ENCODE measurements at places on chromosomes 5 and 9.

DNA sequence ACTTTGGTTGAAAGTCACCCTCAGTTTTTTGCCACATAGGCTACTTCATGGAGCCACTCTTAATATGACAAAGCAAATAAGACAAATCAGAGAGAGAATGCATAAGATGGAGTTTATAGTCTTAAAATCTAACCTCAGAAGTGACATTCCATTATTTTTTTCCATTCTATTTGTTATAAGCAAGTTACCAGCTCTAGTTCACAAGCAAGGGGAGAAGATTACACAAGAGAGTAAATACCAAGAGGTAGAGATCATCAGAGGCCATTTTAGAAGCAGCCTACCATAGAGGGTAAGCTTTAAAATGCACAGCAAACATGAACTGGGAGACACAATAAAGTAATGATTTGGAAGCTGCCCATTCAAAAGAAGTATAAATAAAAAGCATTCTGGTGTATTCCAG lies 651.3 kb upstream of the MEF2C start:
- DNase-seq: no peak

DNA sequence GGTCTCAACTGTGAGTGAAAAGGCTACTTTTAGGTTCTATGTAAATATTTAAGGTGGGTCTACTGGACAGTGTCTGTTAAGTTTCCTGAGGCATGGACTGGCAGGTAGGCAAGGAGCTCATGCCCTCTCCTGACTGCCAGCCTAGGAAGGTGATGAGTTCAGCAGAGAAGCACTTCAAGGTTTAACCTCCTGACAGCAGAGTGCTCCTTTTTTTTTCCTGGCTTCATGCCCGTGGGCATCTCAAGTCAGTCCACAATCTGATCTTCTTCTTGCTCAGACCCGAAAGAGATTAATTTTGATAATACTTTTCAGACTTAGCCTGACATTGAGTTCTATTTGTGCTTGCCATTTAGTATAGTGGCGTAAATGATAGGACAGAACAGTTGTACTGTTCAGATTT lies 241.9 kb upstream of the NREP start:
- peak; percentile 66 for DNase-seq

- no peak for DNase-seq
Observed at GRCh38 chr9:84513979-84514378, 155.6 kb upstream of the NTRK2 start.

GRCh38 chr5:9712506-9712905 lies 82.4 kb upstream of the TAS2R1 start:
- DNase-seq: no peak

DNA sequence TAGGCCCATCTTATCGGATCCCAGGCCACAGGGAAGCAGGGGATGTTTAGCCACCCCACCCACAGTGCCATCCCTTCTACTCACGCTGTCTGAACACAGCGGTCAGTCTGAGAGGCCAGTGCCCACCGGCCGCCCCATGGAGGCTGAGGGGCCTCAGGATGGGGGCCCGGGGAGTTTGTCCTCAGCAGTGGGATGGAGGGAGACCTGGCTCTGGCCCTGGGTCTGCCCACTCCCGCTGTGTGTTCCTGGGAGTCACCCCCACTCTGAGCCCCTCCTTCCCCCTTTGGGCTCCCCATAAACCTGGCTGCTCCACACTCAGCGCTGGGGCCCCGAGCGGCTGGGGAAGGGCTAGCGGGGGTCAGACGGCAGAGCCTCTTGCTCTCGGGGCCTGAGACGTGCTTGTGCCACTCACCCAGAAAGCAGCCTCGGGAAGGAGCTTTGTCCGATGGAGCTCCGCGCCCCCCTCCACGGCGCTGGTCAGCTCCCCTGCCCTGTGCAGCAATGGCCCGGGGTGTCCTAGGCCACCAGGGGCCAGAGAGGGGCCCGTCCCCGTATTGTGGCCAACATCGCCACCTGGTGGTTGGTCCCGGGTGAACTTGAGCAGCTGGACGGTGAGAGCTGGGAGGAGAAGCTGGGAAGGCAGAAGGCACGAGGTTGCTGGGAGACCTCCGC lies 10.9 kb upstream of the LAMC3 start:
- DNase-seq: peak; percentile 91

DNA sequence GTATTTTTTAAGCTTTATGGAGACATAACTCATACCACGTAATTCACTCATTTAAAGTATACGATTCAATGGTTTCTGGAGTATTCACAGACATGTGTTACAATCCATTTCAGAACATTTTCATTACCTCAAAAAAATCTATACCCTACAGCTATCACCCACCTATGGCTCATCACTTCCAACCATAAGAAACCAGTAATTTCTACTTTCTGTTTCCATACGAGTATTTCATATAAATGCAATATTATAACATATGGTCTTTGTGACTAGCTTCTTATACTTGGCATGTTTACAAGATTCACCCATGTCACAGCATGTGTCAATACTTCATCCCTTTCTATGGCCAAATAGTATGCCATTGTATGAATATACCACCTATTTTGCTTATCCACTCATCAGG lies 18.8 kb downstream of the UBQLN1 start:
- DNase-seq: no peak

DNA sequence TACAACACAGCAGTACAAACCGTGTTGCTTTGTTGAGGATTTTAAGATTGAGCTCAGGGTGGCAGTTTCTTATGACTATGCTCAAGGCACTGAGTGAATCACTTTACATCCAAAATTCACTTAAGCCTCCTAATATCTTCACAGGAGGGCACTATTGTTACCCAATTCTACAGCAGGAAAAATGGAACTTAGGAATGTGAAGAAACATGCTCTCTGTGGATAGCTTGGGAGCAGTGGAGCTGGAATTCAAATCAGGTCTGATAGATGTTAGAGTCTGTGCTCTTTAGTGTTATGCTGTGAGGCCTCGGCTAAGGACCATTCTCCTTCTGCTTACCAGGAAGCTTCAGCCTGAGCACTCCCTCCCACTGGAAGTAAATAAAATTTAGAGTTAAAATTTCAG lies 18.7 kb upstream of the HMHB1 start:
- DNase-seq: no peak

GRCh38 chr5:80238778-80239679 lies 16.8 kb downstream of the SERINC5 start:
- DNase-seq: peak; percentile 60

- DNase-seq: no peak
Observed at GRCh38 chr5:67619235-67619634, 422.6 kb upstream of the CD180 start.

GRCh38 chr9:11199335-11199734 lies 586.5 kb upstream of the PTPRD start:
- DNase-seq: no peak

DNA sequence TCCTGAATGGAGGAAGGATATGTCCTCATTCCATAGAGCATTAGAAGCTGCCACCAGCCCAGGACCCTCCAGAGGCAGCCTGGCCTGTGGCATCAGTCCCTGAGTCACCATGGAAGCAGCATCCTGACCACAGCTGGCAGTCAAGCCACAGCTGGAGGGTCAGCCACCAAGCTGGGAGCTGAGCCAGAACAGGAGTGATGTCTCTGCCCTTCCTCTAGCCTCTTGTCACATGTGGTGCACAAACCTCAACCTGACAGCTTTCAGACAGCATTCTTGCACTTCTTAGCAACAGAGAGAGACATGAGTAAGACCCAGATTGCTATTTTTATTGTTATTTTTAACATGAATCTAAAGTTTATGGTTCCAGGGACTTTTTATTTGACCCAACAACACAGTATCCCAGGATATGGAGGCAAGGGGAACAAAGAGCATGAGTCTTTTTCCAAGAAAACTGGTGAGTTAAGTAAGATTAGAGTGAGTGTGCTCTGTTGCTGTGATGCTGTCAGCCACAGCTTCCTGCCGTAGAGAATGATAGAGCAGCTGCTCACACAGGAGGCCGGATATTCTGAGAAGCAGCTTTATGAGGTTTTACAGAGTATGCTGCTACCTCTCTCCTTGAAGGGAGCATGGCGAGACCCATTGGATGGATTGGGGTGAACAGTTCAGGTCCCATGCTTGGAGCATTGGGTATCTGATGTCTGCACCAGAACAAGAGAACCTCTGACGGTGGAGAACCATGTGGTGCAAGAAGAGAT lies 13.0 kb upstream of the CYFIP2 start:
- DNase-seq: peak; percentile 55

- peak; percentile 44 for DNase-seq
Observed at GRCh38 chr9:86353655-86354010, 577 bp downstream of the TUT7 start.

DNA sequence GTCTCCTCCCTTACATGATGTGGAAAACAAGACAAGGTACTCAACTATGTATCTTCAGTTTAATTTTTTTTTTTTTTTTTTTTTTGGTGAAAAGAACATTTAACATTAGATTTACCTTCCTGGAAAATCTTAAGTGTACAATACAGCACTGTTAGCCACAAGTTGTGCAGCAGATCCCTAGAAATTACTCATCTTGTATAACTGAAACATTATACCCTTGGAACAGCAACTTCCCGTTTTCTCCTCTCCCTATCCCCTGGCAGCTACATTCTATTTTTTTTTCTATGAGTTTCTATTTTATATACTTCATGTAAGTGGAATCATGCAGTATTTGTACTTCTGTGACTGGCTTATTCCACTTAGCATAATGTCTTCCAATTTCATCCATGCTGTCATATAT lies 421.9 kb upstream of the FTMT start:
- DNase-seq: no peak

Data from Daoy (cell line).